ENCODE measurements at places on chromosomes 5 and 9. TPM values are rescaled to one million over a fixed set of nuclear protein-coding genes. Genes with fewer than 3 reads are reported as not detected.
A peak's percentile ranks its signal among the peaks of the same experiment; 100 is the strongest.

GRCh38 chr9:75644649-75645048, 245.8 kb upstream of the PCSK5 start:
- DNase-seq: no peak

GRCh38 chr5:77636641-77637169, 1.8 kb downstream of the OTP start:
- DNase-seq: no peak

GRCh38 chr9:2120926-2121689, 106.0 kb downstream of the SMARCA2 start:
- DNase-seq: no peak

GRCh38 chr9:34575862-34576596, 13.5 kb downstream of the CNTFR start:
- no peak for DNase-seq

DNA sequence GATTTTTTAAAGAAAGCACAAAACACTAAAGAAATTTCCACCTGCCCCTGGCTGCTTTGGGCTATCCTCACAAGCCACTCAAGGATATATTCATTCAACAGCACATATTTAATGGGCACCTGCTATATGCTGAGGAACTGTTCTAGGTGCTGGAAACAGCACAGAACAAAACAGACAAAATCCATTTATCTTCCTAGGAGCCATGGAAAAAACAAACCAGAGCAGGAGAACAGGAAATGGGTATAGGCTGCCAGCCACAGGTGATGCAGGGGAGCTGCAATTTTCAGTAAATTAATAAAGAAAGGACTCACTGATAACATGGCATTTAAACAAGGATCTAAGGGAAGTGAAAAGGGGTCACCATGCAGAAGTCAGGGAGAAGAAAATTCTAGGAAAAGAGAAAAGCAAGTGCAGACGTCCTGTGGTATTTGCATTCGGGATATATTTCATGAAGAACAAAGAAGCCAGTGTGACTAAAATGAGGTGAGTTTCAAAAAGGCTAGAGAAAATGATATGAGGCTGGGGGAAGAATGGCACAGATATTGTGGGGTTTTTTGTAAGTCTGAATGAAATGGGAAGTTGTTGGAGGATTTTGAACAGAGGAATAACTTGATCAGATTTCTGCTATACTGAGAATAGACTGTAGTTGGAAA, 152.2 kb downstream of the ADAMTSL1 start:
- DNase-seq: no peak

DNA sequence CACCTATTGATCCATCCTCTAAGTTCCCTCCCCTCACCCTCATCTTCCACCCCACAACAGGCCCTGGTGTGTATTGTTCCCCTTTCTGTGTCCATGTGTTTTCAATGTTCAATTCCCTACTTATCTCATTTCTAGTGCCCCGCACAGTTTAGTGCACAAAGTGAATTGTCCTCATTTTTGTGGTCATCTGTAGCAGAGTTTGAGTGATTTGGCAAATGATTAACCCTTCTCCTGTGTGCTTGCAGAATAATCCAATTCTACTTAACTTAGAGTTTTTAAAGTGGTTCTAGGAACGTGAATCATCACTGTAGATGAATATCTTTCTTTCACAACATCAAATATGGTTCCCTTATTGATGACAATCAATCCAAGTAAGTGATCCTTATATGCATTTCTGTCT, 6.3 kb upstream of the HAPLN1 start:
- no peak for DNase-seq

- DNase-seq: no peak
Measured at GRCh38 chr5:132243366-132243977, 14.0 kb upstream of the PDLIM4 start.

DNA sequence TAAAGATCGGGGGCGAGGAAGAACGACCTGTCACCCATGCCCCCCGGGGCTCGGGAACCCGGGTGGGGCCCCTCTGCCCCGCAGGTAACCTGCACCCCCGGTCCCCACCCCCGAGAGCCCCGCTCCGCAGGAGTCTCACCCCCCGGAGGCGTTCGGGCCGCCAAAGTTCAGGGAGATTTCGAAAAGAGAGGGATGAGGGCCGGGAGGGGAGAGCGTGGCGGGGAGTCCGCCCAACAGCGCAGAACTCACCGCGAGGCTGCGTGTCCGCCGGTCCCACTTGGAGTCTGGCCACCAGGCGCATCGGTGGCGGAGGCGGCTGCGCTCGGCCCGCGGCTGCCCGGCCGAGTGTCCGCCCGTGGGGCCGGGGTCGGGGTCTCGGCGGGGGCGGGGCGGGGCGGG, at the start of gene PHF19:
Gene PHF19, minus strand, starts transcription at position 347 of the 399 bp plus-strand sequence. CDS start 2,447 bp downstream, outside the sequence.
- DNase-seq: peak; percentile 69

- no peak for DNase-seq
Measured at GRCh38 chr5:84450617-84451414, 66.1 kb upstream of the EDIL3 start.

- DNase-seq: no peak
Measured at GRCh38 chr5:145204743-145205142, 630.4 kb downstream of the PRELID2 start.

DNA sequence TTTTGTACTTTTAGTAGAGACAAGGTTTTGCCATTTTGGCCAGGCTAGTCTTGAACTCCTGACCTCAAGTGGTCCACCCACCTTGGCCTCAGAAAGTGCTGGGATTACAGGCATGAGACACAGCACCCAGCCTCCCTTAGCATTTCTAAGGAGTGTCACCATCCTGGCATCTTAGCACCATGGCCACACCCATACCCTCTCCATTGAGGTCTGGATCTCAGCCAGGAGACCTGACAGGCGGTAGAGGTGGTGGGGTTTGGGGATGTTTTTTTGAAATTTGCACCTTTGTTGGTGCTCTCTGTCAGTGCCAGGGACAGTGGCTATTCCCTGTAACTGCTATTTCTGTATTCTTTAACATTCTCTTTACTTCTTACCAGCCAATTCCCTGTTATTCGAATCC, 72.5 kb downstream of the TRIM36 start:
- DNase-seq: no peak

- DNase-seq: no peak
Measured at GRCh38 chr9:70228118-70228517, 30.7 kb upstream of the SMC5 start.

DNA sequence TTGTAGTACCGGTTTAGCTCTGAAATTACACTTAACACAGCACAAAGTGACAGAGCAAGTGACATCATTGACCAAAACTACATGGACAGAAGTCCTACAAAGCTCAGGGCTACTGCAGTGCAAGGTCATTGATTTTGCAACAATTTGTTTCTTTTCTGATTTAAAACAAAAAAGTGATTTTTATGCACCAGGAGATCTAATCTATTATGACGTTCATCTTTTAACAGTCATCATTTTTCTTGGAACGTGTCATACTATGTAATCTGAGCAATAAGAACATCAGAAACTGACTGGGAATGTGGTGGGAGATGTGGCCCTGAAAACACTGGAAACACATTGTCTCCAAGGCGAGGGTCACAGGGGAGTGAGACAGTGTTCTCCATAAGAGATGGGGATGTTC, 17.4 kb upstream of the ZFAND5 start:
- no peak for DNase-seq

DNA sequence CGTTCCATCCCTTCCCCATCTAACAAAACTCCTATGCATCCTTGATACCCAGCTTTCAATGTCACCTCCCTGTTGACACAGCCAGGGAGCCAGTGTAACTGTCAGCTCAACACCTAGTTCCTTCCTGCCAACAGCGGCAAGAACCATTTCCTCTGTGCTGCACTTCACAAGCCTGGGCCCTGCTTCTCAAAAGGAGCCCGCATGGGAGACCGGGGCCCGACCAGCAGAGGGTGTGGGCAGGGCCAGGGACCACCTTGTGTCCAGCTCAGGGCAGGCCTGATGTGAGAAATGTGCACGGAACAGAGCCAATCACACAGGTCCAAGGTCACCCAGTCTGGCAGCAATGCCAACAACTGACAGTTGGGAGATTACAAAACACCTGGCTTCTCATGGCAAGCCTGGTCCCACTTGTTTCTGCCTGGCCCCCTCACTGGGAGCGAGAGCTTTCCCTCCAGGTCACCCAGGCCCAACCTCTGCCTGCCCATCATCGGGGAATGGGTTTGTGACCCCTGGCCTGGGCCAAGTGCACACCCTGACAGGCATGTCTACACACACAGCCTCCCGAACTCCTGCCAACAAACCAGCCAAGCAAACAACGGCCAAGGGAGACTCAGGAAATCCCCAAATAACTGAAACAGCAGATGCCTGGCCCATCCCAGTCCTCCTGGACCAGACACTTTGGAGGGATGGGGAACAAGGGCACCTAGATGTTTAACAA, 3.1 kb downstream of the RNF44 start:
- peak; percentile 75 for DNase-seq

- no peak for DNase-seq
Measured at GRCh38 chr9:20269620-20270019, 352.7 kb downstream of the MLLT3 start.

DNA sequence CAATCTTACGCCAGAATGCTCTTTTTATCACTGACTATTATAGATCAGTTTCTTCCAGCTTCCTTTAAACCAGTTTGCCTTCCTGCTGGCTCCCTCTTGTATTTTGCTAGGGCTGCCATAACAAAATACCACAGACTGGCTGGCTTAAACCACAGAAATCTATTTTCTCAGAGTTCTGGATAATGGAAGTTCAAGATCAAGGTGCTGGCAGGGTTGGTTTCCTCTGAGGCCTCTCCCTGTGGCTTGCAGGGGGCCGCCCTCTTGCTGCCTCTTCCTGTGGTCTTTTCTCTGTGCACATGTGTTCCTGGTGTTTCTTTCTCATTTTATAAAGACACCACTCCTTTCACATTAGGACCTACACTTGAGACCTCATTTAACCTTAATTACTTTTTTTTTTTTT, 6.8 kb upstream of the FXN start:
- DNase-seq: peak; percentile 54

DNA sequence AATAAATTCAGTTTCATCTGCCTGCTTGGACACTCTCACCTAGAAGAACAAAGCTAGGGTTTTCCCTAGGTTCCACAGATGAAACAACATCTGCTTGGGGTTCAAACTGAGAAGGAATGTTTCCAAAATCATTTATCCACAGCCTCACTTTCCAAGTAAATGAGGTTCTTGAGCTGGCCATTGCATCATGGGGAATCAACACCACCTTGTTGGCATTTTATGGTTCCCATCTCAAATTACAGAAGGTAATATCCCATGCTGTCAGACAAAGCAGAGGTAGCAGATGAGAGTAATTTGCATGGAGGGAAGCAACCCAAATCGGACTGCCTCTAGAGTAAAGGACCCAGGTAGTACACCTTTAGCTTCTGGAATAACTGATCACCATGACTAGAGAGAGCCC, 10.5 kb upstream of the NR4A3 start:
- no peak for DNase-seq

DNA sequence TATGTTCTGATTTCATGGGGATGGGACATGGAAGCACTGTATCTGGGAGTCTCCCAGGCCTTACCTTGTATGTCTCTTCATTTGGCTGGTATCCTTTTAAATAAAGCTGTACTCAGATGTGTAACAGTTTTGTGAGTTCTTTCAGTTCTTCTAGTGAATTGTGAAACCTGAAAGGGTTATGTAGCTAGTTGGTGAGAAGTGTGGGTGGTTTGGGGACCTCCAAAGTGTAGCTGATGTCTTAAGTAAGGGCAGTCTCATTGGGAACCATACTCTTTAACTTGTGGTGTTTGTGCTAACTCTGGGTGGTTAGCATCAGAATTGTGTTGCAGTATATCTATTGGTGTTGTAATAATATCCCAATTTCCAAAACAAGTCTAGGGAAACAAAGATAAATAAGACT, 166.9 kb upstream of the CCNH start:
- DNase-seq: no peak

DNA sequence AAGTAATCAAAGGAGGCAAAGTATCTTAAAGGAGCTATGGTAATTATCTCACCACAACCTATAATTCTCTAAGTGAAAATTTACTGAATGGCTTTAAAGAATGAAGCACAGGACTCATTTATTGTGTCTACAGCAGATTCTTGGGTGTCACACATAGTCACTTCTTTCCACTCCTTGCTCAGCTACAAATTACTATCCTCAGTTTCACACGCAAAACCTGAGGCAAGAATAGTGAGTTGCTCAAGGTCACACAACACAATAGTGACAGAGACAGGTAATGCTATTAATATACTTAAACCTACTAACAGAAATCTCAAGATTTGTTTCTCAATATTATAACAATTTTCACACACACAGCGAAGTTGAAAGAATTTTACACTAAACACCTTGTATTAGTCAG, 120.9 kb upstream of the STK32A start:
- DNase-seq: no peak

The OTP gene
- not detected for total RNA-seq

The CARD9 gene
- total RNA-seq: 0.12 TPM

The TMEM174 gene
- total RNA-seq: not detected

The ARL14EPL gene
- not detected for total RNA-seq

The CAMK4 gene
- total RNA-seq: 44.4 TPM

The PRRX2 gene
- 0.69 TPM for total RNA-seq

The GPR150 gene
- total RNA-seq: 0.64 TPM

The C5 gene
- total RNA-seq: 1.6 TPM

The SLC27A6 gene
- not detected for total RNA-seq
